Mammary epithelial cell (primary cell): ENCODE measurements at places on chromosomes 12 and 14. TPM values are rescaled to one million over a fixed set of nuclear protein-coding genes. Genes with fewer than 3 reads are reported as not detected.

Gene DNAH10
- total RNA-seq: 0.50 TPM

Gene AMN1
- total RNA-seq: 5.7 and 8.0 TPM in 2 replicates

Gene AVPR1A
- not detected in 2 replicates for total RNA-seq

Gene APOLD1
- total RNA-seq: 2.7 TPM

DNA sequence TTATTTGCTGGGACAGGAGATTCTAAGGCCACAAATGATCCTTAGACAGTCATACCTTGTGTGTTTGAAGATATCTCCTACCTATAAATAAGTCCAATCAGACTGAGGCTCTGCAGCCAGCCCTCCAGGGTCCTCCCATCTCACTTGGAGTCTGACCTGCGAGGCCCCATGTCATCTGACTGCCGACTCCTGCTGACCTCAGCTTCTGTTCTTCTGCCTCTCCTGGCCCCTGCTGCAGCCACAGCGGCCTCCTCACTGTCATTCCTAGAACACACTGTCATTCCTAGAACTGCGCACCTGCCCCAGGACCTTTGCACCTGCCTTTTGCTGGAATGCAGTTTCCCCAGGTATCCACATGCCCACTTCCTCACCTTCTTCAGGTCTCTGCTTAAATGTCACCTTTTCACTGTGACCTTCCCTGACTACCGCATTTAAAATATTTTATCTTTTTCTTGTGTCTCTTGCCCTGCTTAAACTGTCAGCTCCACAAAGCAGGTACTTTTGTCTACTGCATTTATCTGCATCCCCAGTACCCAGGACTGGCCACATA lies 56.5 kb upstream of the RIN3 start:
- no peak for DNase-seq

- peak; percentile 67 for DNase-seq
These were observed 22.7 kb downstream of the TRAFD1 start for GRCh38 chr12:112148031-112148513.

GRCh38 chr12:45638386-45638785 lies 91.1 kb upstream of the ARID2 start:
- DNase-seq: no peak

DNA sequence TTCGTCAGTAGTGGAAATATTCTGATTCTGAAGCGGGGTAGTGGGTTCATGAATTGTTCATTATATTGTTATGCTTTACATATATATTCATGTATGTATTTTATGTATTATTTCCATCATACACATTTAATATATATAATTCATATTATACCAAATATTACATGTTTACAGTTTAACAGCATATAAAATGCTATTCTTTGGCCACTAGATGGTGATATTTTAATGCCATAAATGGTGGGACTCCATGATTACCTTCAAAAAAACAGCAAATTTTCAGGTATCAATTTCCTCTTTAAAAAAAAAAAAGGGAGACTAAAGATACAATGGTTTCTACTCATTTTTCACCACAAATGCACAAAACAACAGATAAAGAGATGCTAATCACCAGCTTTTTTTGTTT lies 41.0 kb downstream of the BDKRB1 start:
- no peak for DNase-seq

GRCh38 chr14:21098076-21098891 lies at the start of gene ZNF219:
ZNF219 (minus strand) TSS chr14:21098655; CDS start chr14:21093591, 5,064 bp downstream.
- peak; percentile 74 for DNase-seq
